ENCODE measurements at places on chromosomes 7 and 10.

GRCh38 chr10:60413306-60414012 lies 23.8 kb upstream of the ANK3 start:
- no peak for DNase-seq

GRCh38 chr10:122740640-122741039 lies 41.0 kb upstream of the C10orf120 start:
- no peak for DNase-seq

DNA sequence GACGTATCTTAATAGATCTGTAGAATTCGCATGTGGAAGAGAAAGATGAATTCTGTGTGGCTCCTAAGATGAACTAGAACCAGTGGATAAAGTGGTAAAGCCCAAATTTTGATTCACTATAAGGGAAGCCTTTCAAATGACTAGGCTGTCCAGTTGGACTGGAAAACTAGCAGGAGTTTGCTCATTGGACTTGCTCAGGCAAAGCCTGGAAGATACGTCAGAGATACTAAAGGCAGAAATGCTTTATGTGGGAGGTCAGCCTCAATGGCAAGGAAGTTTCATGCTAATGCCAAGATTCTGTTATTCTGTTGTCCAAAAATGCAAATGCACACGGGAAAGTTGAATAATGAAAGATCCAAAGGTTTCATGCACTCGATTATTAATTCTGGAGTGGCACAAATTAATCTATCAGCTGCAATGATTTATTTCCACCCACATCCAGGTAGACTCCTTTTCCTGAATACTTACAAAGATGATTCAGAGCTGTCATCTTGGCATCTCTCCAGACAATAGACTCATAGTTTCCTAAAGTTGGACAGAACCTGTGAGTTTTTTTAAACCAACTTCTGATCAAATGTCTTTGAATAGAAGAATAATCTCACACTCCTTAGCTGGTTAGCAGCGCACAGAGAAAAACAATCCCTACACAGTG lies 20.5 kb upstream of the PPP1R3C start:
- no peak for DNase-seq

DNA sequence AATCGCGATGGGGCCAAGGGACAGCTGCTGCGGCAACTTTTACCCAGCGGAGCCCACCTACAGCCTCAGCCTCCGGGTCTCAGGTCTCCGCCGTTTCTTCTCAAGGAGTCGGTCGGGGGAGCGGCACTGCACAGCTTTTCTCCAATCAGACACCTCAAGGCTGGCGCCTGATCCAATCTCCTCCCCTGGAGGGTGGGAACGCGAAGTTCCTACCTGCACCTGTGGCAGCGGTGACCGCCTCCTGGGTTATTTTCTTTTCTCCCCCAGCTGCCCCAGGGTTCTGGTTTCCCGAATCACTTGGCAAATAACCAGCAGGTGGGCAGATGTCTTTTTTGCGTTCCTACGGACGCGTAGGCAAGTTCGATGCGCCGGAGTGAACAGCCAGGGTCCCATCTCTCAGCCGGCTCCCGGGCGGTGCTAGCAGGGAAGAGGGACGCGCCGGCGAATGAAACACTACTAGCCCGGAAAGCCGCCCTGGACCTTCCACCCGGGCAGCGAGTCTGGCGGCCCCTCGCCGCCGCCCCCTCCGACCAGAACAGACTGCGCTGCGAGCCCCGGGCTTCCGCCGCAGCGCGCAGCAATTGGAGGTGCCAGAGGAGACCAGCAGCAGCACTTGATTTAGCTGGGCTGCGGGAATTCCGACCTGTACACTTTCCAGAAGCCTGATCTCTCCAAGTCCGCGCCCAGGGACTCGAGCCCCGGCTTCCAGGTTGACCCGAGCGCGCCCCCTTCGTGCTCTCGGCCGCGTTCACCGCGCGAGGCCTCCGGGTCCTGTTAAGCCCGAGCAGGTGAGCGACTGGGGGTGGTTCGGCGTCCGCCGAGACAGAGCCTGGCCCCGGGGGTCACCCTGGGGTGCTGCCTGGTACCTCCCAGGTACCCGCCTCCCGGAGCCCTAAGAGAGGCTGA lies at the start of gene PRR15:
Gene PRR15 (plus strand): TSS at position 246 of the 906 bp plus-strand sequence. CDS start 2,495 bp downstream, outside the sequence.
- DNase-seq, result no peak

DNA sequence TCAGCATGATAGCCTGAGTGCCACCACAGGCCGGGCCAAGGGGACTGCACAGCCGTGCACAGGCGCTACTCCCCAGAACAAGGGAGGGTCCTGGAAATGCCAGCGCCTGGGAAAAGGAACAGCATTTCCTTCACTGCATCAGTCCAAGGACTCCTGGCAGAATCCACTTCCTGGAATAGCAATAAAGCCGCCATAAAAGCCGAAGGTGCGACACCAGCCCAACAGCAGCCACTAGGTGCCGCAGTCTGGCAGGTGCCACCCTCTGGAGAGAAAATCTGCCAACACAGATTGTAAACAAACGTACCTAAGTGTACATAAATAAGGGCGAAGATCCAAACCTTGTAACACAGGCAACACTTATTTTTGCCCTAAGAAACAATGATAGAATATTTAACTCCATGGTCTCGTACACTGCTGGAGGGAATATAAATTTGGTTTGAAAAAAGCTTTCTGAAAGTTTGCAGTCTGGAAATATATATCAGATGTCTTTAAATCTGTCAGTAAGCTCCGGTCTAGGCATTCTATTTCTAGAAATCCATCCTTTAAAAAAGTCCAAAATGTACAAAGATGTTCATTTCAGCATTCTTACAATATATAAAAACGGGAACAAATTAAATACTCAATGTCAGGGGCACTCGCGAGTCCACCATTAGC lies 22.2 kb downstream of the VOPP1 start:
- DNase-seq, result peak; percentile 77

GRCh38 chr10:91420868-91421267 lies 10.7 kb downstream of the HECTD2 start:
- DNase-seq, result no peak
